ENCODE measurements at places on chromosomes 16 and 17.
A peak's percentile ranks its signal among the peaks of the same experiment; 100 is the strongest.

DNA sequence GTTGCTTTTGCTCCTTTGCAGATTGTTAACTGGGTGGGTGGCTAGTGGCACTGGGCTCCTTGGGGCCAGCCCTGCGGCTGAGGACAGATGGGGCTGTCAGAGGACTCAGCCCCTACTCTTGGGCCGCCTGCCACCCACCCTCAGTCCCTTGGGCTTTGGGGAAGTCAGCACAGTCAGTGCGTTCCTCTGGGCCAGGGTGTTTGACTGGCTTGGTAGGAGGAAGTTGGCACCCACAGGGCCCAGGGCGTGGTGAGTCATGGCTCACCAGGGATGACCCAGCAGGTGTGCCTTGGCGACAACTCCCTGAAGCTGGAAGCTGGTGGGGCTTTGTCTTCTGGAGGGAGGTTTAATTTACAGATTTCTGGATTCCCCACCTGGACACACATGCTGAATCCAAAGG lies 32.4 kb downstream of the HAPSTR1 start:
- DNase-seq: no peak

- DNase-seq: no peak
These were observed 21.6 kb upstream of the MSI2 start for GRCh38 chr17:57234739-57235092.

- no peak for DNase-seq
These were observed 71.5 kb upstream of the RCVRN start for GRCh38 chr17:9976283-9977179.

- DNase-seq: no peak
These were observed 86.2 kb downstream of the CRISPLD2 start for GRCh38 chr16:84905965-84906460.

DNA sequence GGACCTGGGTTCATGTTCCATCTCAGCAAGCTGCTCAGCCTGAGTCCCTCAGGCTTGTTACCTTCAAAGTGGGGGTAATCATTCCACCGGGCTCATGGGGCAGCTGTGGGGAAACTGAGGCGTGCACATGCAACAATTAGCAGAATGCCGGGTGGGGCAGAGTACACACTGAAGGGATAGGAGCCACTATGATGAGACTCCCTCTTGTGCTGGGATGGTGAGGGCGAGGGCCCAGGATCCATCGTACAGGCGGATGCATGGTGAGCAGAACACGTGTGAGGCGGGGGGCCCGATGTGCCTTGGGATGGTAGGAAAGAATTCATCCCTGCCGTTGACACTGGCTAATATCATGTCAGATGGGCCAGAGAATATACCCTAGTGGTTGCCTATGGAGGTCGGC lies 25.5 kb upstream of the MAP3K14 start:
- DNase-seq: no peak

GRCh38 chr17:68711858-68712257 lies 110.7 kb upstream of the FAM20A start:
- peak; percentile 67 for DNase-seq

GRCh38 chr17:74153821-74154430 lies 49.6 kb upstream of the RPL38 start:
- no peak for DNase-seq

GRCh38 chr16:3461151-3461550 lies 17.7 kb downstream of the NAA60 start:
- DNase-seq: no peak

- DNase-seq: no peak
These were observed 44.4 kb downstream of the CLEC19A start for GRCh38 chr16:19329932-19330331.

DNA sequence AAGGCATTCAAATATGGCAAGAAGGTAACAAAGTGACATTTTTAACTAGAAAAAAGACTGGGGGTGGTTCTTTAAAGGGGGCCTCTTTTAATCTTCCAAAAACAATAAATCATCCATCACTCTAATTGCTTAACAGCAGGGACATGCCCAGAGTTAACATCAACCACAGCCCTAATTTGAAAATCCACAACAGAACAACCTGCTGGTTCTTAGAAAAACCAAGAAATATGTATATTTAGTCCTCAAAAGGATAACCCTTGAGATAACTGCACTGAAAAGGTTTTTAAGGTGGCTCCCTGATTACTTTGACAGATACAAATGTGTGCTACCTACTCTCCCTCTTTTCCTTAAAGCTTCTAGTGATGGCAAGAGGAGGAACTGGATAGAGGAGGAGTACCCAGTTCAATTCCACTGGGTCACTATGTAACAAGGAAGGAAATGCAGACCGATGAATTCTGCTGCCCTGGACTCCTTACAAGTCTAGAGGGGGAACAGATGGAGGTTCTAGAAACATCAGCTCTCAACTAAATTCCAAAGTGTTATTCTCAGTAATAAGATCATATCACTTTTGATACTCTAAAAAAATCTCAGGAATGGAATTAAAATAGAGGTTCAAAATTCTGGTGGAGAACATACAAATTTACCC lies 54.3 kb downstream of the N4BP1 start:
- DNase-seq: no peak

- no peak for DNase-seq
These were observed 3.2 kb downstream of the CCL3 start for GRCh38 chr17:36086791-36087190.

DNA sequence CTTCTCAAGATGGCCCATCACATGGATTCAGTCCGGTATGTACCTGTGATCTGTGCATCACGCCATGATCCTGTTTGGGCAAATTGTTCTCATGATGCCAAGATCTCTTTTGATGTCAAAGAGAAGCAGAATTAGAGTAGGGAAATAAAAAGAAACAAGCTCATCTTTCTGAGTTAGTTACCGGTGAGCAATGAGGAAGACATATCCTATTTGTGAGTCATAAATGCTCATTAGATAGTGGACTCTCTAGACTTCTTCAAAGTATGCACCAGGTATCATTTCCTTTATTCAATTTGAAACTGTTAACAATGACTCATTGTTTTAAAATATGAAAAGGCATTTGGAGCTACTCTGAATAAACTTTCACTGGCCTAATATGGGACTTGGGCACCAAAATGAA lies 8.0 kb upstream of the KRTAP4-12 start:
- peak; percentile 67 for DNase-seq

- peak; percentile 85 for DNase-seq
These were observed 975 bp downstream of the SNX29 start for GRCh38 chr16:11977376-11978041.

- no peak for DNase-seq
These were observed 1.4 kb downstream of the WWP2 start for GRCh38 chr16:69763599-69763942.

DNA sequence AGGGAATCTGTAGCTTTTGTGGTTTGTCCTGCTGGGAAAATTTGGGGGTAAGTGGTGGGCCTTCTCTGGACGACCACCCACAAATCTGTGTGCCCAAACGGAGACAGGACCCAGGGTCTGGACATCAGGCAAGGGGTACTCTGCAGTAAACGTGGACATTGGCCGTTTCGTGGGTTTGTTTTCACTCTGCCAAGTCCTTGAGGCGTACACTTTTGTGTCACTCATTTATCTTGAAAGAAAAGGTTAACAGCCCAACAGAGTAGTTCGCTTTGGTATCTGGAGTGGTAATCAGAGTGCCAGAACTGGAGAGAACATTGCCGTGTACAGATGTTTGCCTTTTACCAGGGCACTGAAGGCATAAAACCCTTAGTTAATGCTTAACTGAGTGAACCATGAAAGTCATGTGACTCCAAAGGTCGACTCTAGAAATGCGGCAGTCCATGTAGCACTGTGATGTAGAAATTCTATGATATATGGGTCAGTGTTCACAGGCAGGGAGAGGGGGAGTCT lies 15.4 kb downstream of the NAA60 start:
- no peak for DNase-seq

GRCh38 chr17:20986767-20987510 lies 55.9 kb downstream of the USP22 start:
- no peak for DNase-seq

- no peak for DNase-seq
These were observed 179.2 kb downstream of the IRF8 start for GRCh38 chr16:86078121-86078600.
